ENCODE measurements at places on chromosomes 5 and 9.

DNA sequence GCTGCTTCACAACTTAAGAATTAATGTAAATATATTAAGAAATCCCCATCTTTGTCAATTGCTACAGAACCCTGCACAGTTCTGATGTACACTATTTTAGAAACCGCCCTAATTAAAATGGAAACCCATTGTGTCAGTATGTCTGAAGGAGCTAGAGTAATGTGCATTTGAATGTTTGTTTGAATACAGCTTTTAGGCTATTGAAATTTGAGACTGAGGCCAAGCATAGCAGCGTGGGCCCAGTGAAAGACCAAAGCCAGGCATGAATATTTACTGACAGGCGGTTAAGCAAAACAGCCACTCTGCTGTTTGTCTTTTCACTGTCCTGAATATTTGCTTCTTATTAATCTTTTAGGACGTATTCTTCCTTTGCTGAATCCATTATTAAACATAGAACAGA is 252.3 kb downstream of the IZUMO3 start:
- no peak for DNase-seq

- no peak for DNase-seq
These were observed 41.5 kb downstream of the HACD4 start for GRCh38 chr9:20989923-20990341.

GRCh38 chr5:96885518-96886338 is 9.4 kb downstream of the ERAP2 start:
- DNase-seq, result no peak

DNA sequence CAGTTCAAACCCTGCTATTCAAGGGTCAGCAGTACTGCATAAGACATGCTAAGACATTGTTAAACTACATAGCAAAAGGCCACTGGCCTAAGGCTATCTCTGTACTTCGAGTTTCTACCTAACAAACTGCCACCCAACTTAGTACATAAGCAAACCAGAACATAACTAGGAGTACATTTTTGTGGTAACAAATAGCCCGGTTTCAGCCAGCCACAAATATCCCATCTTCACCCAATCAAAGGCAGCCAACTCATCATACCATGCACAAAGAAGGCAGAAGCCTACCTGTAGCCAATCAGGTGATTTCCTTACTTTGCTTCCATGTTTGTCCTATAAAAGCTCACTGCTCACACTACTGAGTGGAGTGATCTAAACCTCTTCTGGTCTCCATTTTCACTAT is 201.4 kb downstream of the SMARCA2 start:
- peak; percentile 56 for DNase-seq

- no peak for DNase-seq
These were observed 632.5 kb downstream of the ISL1 start for GRCh38 chr5:52015760-52016159.

GRCh38 chr5:137994556-137994955 is 38.3 kb downstream of the FAM13B start:
- DNase-seq, result no peak

Data from SW480 (cell line).